ENCODE measurements at places on chromosomes 7 and 10.

- no peak for ATAC-seq
These were observed 2.0 kb upstream of the ANLN start for GRCh38 chr7:36387435-36388231.

- no peak for ATAC-seq
These were observed 20.8 kb upstream of the OR6B1 start for GRCh38 chr7:143979359-143979758.

GRCh38 chr7:142890874-142891485, 5.4 kb upstream of the TRPV6 start:
- ATAC-seq, result no peak

DNA sequence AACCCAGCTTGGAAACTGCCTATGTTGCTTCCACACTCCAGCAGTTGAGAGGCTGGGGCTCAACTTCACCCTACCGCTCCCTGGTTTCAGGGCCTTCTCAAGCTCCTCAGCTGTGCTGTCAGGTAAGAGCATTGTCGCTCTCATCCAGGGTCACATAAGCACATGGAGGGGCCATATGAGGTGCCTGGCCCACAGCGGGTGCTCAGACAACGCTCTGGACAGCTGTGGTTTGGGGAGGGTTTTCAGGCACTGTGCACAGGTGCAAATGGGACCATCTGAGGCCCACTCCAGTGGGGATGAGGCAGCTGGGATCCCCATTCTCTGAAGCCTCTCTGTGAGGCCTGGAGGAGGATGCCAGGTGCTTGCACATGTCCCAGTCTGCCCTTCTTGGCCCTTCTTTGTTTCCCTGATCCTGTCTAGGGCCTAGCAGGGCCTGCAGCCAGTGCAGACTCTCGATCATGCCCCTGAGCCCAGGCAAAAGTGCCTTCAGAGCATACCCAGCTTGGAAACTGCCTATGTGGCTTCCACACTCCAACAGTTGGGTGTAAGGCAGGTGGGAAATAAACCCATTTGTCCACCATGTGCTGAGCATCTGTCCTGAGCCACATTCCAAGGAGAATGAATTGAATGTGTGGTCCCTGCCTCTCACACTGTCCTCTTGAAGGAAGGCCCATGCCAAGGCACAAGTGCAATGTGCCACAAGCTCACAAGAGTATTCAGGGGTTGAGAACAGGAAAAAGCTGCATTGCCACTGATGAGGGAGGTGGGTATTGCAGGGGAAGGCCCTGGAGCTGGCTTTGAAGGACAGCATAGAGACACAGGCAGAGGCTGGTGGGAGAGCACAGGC, 40.3 kb downstream of the VSTM4 start:
- ATAC-seq, result no peak

GRCh38 chr7:96300502-96300901, 21.4 kb downstream of the SLC25A13 start:
- ATAC-seq, result no peak

GRCh38 chr7:119562839-119563238, 710.1 kb upstream of the KCND2 start:
- no peak for ATAC-seq

GRCh38 chr7:37353949-37354655, 94.6 kb downstream of the ELMO1 start:
- ATAC-seq, result no peak

GRCh38 chr7:127828843-127829500, 177.0 kb downstream of the SND1 start:
- ATAC-seq, result no peak

DNA sequence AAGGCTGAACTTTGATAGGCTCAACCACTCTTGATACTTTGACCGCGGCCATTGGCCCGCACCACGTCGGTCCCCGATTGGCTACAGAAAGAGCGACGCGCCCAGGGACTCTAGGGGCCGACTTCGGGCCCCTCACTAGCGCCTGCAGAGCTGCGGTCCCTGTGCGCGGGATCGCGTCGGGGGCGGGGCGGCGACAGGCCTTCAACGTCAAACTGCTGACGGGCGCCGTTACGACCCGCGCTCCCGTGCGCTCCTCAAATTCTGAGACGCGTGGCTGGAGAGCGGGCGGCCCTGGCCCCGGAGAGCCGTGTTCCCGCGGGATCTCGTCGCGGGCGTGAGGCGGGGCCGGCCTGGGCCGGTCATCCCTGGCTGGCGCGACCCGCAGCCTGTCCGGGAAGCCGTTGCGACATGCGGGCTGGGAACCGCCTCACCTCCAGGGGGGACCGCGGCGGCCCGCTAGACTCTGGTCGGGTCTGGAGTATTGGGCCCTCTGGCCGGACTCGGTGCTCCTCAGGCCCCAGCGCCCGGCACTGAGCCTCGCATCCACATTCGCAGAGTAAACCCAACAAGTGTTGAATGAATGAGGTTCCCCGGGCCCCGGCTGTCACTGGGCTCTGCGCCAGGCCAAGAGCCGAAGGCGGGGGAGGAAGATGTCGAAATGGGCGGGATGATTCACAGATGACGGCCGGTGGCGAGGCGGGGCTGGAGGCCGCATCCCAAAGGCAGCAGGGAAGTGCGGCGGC, 643 bp upstream of the SLC25A28 start:
- peak; percentile 94 for ATAC-seq

DNA sequence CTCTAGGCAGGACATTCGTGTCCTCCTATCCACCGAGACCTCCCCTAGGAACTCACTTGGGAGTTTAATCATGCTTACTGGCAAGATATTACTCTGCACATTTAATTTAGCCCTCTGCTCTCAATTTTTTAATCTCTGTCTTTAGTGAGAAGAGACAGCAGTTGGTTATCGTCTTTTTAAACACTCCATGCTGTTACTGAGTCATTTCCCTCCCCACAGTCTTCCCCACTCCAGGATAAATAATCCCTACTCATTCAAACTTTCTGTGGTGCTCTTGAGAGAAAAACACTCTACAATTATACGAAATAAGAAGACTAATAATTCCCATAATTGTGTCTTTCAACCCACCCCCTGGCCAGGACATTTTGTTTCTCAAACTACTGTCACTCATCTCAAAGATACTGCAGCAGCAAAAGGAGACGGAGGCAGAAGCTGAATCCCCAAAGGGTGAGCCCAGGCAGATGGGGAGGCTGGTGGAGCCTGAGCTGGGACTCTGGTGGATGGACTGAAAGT, 84.2 kb downstream of the ANK3 start:
- ATAC-seq, result no peak

DNA sequence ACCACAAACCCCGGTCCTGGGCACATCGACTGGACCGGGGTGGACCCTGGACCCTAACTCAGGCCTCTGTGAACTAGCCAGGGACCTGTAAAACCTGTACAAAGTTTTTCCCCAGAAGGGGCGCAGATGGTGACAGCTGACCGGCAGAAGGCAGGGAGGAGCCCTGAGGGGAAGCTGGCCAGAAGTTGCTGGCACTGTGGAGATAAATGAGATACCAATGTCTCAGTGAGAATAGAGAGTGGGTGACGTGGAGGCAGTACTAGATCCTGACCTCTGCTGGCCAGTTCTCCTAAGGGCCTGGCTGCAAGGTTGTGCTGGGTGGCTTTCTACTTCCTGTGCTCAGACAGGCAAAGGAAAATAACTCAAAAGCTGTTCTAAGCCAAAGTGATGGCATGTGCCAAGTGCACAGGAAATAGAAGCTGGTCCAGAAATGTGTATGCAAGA, 10.6 kb upstream of the TSPAN14 start:
- ATAC-seq, result no peak

DNA sequence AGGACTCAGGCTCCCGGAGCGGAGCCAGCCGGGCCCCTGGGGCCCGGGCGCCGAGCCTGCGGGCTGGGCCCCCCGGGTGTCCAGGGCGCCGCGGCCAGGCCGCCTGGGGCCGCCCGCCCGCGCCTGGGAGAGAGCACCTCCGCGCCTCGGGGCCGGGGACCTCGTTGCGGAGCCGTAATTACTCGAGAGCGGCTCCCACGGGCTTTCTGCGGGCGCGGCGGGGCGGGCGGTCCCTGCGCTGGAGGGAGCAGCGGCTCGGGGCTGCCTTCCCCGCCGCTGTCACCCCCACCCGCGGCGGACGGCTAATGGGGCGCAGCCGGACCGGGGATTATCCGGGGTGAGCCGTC, 1.5 kb downstream of the GNB2 start:
- ATAC-seq, result peak; percentile 0

GRCh38 chr7:7351832-7352231, 169.5 kb downstream of the C1GALT1 start:
- no peak for ATAC-seq

DNA sequence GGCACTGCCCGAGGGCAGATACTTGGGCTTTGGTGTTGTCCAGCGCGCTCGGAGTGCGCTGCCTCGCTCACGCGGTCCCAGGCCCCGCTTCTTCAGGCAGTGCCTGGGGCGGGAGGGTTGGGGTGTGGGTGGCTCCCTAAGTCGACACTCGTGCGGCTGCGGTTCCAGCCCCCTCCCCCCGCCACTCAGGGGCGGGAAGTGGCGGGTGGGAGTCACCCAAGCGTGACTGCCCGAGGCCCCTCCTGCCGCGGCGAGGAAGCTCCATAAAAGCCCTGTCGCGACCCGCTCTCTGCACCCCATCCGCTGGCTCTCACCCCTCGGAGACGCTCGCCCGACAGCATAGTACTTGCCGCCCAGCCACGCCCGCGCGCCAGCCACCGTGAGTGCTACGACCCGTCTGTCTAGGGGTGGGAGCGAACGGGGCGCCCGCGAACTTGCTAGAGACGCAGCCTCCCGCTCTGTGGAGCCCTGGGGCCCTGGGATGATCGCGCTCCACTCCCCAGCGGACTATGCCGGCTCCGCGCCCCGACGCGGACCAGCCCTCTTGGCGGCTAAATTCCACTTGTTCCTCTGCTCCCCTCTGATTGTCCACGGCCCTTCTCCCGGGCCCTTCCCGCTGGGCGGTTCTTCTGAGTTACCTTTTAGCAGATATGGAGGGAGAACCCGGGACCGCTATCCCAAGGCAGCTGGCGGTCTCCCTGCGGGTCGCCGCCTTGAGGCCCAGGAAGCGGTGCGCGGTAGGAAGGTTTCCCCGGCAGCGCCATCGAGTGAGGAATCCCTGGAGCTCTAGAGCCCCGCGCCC, at the start of gene NPY:
Gene NPY (plus strand): TSS at position 294 of the 802 bp plus-strand sequence. CDS start 1,051 bp downstream, outside the sequence.
- ATAC-seq, result no peak

DNA sequence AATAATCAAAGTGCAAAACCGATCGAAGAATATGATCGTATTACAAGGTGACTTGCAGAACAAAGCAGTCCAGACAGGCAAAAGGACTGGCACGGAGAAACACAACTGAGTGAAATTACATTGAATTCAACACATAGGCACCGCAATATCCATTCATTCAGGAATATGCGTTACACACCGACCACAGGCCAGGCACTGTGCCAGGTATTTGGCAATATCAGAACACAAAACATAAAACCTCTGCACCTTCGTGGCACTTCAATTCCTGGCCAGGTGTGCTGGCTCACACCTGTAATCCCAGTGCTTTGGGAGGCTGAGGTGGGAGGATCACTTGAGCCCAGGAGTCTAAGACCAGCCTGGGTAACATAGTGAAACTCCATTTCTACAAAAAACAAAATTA, 187.9 kb downstream of the DIP2C start:
- ATAC-seq, result no peak

GRCh38 chr10:103665162-103665889, 171.8 kb downstream of the NEURL1 start:
- no peak for ATAC-seq

Measured in activated CD4-positive, CD25-positive, alpha-beta regulatory T cell treated with anti-CD3 and anti-CD28 coated beads, Interleukin-2, amount 50 U/mL, for 24 hours (primary cell).